ENCODE measurements at places on chromosomes 5 and 9. TPM values are rescaled to one million over a fixed set of nuclear protein-coding genes. Genes with fewer than 3 reads are reported as not detected.

The GRXCR2 gene
- total RNA-seq = not detected

The PPP2R2B gene
- not detected for total RNA-seq

DNA sequence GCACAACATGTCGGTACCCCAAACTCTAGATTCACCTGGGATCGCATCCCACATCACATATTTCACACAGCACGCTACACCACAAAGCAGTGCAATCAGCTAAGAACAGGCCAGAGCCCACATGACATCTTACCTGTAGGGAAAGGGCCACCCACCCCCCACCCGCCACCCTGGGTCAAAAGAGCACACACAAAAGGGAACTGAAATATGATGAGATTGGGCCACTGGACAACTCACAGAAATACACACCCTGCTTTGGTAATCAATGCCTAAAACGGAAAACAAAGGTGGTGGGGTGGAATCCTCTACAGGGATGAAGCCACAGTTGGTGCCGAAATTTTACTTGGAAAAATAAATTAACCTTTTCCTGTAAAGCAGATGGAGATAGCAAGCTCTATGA is 13.1 kb downstream of the RETREG1 start:
- no peak for DNase-seq
- no peaks in the 10 kb centered on the region for H3K36me3 ChIP-seq
- no peak overlapping the region for H3K4me3 ChIP-seq
- H3K27ac ChIP-seq = no peak overlapping the region
- peaks cover 38% of the 10 kb centered on the region for H3K27me3 ChIP-seq

DNA sequence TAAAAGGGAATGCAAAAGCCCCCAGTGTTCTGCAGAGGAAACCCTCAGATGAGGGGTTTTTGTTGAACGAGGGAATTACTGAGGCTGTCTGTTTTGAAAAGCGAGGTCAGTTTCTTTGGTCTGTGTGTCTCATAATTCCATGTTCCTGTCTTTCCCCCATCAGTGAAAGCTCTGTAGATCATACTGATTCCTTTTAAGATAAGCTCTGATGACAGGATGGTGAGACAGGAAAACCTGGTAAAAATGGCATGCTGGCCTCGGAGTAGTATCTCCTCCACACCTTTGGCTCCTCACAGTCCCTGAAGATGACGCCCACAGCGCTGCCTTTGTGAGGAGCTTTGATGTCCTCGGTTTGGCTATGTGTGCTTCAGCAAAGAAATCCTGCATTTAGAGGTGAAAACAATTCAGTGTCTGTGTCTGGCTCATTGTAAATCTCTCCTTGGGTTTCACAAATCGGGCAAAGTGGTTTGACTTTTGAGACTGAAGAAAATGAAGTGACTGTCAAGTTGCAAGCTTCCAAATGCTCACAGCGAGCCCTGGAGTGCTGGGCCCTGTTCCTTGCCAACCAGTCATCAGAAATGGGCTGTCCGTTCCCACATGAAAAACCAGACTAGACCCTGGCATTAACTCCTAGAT is 124.9 kb upstream of the ICE1 start:
- H3K27ac ChIP-seq = no peak overlapping the region
- no peaks in the 10 kb centered on the region for H3K36me3 ChIP-seq
- DNase-seq = no peak
- no peak overlapping the region for H3K4me3 ChIP-seq
- peaks cover 12% of the 10 kb centered on the region for H3K27me3 ChIP-seq

- H3K4me1 ChIP-seq = peaks cover 55% of the 10 kb centered on the region
- no peak overlapping the region for H3K27ac ChIP-seq
These were observed 11.9 kb downstream of the TUT7 start for GRCh38 chr9:86342269-86342668.

DNA sequence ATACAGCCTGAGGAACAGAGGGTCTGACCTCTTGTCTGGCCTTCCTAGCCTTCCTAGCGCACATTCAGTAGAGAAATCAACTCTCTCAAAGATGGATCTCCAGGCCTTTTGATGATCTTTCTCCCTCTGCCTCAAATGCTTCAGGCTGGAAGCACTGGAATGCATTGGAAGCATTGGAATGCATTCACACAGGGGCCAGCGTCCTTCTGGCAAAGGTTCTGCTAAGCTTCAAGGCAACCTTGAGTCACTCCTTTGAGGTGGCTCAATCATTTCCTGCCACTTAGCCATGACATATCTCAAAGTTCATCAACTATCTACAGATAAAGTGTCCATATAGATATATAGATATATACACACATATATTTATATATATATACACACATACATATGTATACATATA is 42.9 kb downstream of the OR2K2 start:
- DNase-seq = peak; percentile 56
- H3K4me1 ChIP-seq = peaks cover 33% of the 10 kb centered on the region
- H3K27me3 ChIP-seq = no peaks in the 10 kb centered on the region
- H3K4me3 ChIP-seq = no peak overlapping the region

Measured in HFFc6 (cell line).